NCI-H1105 (cell line): ENCODE measurements at places on chromosomes 12 and 14.

DNA sequence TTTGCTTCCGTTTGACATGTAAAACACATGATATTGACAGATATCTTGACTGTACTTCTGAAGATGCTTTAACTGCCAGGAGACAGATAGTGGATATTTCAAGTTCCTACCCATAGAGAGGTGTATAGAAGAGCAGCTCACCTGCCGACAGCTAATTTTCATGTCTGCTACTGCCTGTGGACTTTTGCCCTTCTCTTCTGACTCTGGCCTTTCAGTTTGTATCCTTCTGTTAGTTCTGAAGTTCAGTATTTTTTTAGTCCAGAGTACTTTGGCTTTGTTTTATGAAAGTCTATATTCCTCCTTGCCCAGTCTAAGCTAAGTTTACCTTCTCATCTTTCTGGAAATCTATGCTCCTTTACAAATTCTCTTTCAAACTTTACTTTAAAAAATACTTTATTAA is 30.8 kb upstream of the STK38L start:
- no peak for DNase-seq

DNA sequence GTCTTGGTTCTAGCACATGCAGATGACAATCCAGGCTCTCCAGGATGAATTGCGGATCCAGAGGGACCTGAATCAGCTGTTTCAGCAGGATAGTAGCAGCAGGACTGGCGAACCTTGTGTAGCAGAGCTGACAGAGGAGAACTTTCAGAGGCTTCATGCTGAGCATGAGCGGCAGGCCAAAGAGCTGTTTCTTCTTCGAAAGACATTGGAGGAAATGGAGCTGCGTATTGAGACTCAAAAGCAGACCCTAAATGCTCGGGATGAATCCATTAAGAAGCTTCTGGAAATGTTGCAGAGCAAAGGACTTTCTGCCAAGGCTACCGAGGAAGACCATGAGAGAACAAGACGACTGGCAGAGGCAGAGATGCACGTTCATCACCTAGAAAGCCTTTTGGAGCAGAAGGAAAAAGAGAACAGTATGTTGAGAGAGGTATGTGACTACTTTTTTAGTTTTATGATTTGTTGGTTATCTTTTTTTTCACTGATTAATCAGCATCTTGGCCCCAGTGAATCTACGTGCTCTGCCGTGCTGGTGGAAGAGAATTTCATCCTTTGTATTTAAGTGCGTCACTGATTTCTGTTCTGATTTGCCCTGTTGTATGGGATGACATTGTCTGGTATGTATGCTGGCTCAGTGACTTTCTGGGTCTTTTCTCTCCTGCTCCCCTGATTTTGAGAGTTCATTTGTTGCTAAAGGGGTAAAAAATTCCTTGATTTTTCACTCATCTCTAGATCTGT is 92.3 kb downstream of the ERC1 start:
- DNase-seq = no peak

DNA sequence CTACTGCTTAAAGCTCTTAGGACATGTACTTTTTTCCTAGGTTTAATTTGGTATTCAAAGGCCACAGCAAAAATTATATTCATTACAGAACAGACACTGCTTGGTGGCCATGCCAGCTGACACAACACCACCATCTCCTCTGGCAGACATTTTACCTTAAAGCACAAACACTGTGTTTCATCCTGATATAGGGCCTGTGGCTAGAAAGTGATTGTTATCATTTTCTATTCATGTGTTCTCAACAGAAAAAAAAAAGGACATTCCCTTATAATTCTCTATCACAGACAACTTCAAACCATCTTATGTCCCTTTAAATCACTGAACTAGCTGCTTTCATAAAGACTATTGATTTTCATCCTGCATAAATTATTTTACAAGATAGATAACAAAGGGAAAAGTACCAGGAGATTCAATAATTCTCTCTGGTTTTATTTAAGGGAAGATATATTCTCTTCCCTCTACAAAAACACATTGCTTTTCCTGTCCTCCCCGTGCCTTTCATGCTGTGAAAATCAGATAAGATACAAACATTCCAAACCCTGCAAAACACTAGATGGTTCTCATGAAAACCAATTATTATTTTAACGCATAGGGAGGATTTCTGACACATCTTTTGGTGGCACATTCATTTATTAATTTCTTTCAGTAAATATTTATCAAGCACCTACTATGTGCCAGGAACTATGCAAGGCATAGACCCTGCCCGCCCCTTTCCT is 139.3 kb upstream of the TMCC3 start:
- no peak for DNase-seq

DNA sequence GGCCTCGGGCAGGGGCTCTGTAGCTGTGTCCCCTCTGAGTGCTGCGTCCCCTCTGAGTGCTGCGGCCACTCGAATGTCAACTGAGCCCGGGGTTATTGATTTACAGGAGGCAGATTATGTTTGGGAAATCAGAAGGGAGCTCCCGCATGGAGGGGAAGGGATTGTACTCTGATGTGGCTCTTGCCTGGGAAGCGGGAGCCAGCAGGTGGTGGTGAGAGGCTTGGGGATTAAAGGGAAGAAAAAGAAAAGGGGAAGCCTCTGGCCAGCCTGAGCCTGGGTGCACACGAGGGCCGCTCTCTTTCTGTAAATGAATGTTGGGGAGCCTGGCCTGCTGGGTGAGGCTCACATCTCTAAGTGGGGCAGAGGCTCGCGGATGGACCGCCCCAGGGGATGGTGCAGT is 143.7 kb downstream of the AACS start:
- DNase-seq = no peak

DNA sequence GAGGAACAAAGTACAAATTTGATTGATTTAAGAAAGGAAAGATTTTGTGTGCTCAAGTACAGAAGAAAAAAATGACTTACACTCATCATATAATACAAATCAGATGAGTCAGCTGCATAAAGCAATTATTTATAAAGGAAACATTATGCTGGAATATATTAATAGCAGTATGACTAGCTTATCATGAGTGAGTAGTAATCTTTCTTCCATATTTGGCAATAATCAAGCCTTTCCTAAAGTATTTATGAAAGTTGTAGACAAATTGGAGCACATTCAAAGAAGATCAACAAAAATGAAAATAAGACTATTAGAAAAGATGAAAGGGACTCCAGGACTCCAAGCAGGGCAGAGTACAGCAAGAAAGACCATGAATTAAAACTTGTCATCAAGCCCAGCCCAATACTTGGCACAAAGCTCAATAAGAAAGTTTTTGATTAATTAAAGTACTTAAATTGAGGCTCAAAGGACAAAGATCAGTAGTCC is 32.8 kb downstream of the CCER1 start:
- DNase-seq = no peak

GRCh38 chr12:106170285-106170684 is 31.5 kb upstream of the NUAK1 start:
- DNase-seq = no peak

DNA sequence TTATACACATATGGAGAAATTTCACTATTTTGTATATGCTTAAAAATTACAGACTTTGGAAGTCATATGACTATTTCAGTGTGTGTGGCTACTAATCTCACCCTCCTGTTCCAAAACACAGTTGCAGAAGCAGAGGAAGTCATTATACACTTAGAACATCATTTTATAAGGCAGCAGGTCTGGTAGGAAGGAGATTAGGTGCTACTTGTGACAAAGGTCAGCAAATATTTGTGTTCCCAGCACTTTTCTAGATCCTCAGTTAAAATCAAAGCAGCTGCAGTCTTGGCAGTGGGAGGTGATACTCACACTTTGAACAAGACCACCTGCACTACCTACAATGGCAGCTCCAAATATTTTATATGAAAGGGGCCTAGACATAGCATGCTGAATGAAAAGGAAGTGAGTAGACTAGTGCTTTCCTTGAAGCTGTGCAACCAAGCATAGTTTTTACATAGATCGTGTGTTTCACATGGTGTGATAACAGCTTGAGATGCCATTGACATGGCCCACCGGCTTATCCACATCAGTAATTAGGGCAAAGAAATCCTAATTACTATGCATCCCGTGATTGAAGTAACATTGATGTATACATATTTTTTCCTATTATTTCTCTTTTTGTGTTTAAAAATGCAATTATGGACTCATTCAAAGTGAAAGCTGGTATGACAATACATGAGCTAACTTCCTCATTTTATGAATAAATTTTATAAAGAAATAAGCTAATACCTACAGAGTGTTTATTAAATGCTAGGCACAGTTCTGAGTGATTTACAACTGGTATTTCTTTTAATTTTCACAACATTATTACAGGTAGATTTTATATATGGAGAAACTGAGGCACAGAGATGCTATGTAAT is 5.3 kb downstream of the GYS2 start:
- no peak for DNase-seq

DNA sequence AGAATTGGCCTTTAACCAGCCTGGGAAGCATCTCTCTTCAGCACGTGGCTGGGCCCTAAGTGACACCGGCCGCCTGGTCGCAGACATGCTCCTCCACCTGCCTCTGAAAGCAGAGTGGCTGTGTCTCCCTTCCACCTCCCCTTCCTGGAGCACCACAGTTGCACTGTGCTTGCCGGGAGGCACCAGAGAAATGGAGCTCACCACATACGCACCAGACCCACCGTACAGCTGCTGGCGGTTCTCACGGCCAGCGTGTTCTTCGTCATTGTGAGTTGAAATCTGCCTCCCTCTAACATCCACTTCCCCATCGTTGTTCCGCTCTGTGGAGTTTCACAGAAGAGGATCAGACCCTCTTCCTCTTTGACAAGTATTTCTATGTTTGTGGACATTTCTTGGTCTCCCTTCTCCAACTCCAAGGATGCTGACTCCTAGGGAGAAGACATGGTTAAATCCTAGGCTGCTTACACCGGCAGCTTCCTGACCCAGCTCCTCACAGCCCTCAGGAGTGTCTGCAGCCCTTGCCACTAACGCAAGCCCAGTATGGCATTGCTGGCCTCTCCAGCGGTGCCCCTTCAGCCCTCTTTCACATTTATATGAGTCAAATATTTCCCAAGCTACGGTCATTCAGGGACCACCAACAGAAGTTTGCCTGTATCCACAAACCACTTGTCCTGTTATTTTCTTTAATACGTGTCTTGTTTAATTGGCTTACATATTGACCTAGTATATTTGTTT is 11.5 kb upstream of the KRT5 start:
- no peak for DNase-seq

DNA sequence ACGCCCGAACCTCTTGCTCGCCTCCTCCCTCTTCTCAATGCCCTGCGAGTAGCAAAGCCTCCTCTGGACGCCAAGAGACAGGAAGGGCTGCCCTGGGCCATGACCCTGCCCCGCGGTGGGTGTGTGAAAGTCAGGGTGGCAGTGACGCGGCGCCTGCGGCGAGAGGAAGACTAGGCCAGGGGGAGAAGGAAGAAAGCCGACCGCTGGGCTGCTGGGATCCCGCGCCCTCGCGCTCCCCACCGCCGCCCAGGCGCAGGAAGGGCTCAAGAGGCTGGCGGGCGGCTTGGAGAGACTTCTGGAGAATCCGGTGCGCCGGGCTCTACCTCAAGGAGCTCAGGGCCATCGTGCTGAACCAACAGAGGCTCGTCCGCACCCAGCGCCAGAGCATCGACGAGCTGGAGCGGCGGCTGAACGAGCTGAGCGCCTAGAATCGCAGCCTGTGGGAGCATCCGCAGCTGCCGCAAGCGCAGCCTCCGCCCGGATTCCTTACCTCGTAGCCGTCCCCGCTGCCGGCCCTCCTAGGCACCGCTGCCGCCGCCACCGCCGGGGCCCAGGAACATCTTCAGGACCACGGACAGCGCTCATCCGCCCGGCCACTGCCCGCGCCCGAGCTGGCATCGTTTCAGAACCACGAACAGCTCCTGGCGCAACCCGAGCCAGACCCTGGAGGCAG is 105.0 kb upstream of the PRB2 start:
- DNase-seq = peak; percentile 80

GRCh38 chr12:51632623-51633022 is 41.6 kb downstream of the SCN8A start:
- no peak for DNase-seq

DNA sequence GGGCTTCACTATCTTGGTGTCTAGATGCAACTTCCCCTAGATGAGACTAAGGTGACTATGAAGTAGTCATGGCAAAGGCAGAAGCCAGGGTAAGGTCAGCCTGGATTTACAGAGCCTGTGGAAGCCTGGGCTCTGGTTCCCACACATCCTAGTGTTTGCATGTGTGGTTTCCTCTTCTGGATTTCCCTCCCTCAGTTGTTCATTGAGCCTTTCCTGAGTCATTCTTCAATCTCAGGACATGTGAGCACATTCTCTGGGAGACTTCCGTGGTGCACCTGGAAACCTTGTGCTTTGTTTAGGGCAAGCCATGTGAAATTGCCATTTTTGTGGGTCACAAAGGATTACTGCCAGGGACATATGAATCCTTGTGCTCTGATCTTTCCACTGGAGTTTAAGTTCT is 236.6 kb downstream of the C12orf75 start:
- no peak for DNase-seq

GRCh38 chr12:45974171-45974719 is 16.1 kb downstream of the SCAF11 start:
- no peak for DNase-seq

- peak; percentile 84 for DNase-seq
Observed at GRCh38 chr14:57089901-57090300, 178.8 kb downstream of the EXOC5 start.

DNA sequence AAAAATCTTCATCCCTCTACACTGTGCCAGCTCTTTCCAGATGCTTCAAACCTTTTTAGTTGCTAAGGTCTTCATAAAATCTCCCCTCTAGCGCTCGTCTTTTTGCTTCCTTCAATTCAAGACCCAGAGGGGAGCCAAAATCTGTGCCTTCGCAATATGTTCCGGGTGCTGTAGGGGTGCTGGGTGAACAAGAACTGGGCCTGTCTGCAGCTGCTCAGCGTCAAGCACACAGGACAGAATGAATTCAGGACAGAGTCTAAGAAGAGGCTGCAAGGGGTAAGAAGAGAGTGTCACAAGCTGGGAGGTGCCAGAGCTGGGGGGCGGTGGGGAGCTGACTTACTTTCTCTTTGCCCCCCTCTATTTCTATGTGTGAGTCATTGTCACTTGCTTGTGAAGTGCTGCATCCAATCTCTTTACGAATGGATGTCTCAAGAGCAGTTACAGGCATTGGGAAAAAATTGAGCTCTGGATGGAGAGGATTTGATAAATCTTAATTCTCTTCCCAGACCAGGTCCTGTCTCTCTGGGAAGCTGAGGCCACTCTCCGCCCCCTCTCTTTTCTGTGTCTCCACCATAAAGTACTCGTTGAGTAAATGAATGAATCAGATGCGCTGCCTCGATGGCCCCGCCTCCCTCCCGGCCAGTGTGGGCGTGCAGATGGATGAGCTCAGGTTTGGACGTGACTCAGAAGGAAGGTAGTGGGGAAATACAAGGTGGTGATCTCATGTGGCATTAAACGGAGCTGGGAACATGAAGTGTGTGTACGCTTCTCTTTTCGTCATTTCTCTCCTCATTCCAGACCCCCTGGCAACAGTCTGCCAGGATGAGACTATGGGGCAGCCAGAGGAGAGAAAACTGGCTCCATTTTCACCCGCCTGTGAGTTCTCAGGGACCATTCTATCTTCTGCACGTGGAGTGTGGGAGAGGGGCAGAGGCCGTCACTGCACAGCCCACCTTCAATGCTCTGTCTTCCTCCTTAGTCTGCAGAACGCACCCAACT is 91.3 kb downstream of the TSPAN9 start:
- DNase-seq = no peak

GRCh38 chr12:74171478-74171909 is 366.1 kb upstream of the ATXN7L3B start:
- DNase-seq = no peak

- no peak for DNase-seq
Observed at GRCh38 chr12:27551172-27551840, 27.3 kb downstream of the PPFIBP1 start.

- DNase-seq = no peak
Observed at GRCh38 chr12:12812618-12813119, 477 bp upstream of the DDX47 start.

GRCh38 chr12:107679336-107679735 is 6.3 kb upstream of the PWP1 start:
- DNase-seq = no peak
